KBM-7 (cell line): ENCODE measurements at places on chromosomes 3 and 15.

- no peak for DNase-seq
Measured at GRCh38 chr3:193593668-193594030, 641 bp downstream of the OPA1 start.

GRCh38 chr15:101613130-101614000 lies 38.8 kb downstream of the TM2D3 start:
- no peak for DNase-seq

- DNase-seq = peak; percentile 28
Measured at GRCh38 chr3:153443961-153444360, 281.9 kb downstream of the RAP2B start.

DNA sequence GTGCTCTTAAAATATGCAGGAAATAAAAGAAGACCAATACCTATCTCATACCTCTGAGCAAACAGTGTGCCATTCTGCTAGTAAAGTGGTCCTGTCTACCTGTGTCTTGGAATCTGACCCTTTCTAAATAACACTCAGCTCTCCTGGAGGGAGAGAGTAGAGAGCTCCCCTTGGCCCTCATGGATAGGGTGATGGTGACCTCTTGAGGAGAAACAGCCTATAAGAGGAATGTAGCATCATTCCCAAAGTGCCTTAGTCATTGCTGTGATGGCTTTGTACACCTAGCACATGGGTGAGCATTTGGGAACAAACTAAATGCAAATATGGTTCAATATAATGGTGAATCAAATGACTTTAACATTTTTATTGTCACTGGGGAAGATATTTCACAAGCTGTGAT lies 10.0 kb downstream of the SNTN start:
- DNase-seq = no peak

DNA sequence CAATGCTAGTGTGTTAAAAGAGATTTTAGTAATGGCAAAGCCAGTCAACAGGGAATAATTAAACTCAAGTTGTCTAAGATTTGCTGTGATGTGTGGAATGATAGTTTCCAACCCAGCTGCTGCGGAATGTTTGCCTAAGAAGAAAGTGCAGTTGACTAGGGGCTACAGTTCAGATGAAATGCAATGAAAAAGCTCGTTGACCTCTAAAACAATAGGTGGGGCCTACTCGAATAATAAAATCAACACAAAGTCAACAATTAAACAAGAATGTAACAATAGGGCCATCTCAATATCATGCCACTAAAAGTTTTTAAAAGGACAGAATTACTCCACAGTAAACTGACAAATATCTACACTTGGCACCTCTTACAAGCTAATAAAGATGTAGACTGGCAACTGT lies 484.2 kb downstream of the MECOM start:
- no peak for DNase-seq

DNA sequence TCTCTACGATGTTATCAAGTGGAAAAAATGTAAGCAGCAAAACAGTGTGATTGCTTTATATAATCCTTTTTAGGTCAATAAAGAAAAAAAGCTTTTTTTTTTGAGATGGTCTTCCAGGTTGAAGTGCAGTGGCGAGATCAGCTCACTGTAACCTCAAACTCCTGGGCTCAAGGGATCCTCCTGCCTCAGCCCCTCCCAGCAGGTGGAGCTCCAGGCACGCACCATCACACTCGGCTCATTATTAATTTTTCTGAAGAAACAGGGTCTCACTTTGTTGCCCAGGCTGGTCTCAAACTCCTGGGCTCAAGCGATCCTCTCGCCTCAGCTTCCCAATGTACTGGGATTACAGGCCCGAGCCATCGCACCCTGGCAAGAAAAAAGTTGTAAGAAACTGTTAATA lies 17.3 kb downstream of the RNF168 start:
- peak; percentile 41 for DNase-seq

DNA sequence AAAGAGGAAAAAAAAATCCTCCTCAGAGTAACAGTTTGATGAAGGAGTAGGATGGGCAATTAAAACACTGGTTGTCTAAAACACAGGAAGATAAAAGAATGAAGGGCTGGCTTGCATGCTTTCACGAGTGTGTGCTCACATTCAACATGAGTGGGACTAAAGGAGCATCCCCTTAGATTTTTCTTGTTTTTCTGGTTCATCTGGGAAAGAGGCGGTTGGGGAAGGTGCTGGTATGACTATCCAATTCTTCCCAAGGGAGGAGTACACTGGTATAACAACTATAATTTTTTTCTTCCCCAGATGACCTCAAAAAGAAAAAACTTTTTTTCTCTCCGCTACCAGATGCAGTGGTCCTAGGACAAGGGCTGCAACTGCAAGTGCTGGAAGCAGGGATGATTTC lies 143.7 kb downstream of the MYO9A start:
- no peak for DNase-seq

DNA sequence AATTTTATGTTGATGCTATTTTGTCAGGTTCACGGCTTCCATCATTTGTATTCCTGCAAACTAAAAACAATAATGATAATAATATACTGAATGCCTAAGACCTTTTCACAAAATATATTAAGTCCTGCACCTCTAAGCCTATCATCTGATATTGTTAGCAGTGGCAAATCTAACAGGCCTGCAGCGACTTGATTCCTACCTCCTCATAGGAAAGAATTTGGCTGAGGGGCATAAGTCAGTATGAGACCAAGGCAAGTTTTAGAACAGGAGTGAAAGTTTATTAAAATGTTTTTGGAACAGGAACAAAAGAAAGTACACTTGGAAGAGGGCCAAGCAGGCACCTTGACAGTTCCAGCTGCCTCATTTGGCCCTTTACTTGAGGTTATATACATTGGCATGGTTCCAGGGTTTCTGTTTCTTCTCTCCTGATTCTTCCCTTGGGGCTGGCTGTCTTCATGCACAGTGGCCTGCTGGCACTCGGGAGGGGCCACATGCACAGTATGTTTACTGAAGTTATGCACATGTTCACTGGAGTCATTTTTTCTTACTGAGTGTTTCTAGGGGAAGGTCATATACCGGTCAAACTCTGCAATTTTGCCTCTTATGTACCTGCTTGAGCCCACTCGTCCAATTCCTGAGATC lies 418.1 kb downstream of the EPHA6 start:
- no peak for DNase-seq

DNA sequence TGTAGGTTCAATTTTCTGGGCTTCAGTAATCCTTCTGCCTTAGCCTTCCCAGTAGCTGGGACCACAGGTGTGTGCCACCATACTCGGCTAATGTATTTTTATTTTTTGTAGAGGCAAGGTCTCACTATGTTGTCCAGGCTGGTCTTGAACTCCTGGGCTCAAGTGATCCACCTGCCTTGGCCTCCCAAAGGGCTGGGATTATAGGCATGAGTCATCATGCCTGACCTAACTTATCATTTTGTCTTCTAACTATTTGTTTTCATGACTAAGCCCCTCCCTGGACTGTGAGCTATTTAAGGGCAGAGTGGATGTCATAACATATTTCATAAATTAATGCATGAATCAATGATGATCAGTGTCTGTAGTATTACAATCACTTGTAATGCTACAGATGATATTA lies 56.1 kb upstream of the PIAS1 start:
- DNase-seq = no peak

GRCh38 chr15:75947092-75947491 lies 43.4 kb downstream of the FBXO22 start:
- no peak for DNase-seq

GRCh38 chr3:52408466-52408865 lies 36.4 kb downstream of the SEMA3G start:
- no peak for DNase-seq
